GM10248 (cell line): ENCODE measurements at places on chromosomes 6 and 20.

DNA sequence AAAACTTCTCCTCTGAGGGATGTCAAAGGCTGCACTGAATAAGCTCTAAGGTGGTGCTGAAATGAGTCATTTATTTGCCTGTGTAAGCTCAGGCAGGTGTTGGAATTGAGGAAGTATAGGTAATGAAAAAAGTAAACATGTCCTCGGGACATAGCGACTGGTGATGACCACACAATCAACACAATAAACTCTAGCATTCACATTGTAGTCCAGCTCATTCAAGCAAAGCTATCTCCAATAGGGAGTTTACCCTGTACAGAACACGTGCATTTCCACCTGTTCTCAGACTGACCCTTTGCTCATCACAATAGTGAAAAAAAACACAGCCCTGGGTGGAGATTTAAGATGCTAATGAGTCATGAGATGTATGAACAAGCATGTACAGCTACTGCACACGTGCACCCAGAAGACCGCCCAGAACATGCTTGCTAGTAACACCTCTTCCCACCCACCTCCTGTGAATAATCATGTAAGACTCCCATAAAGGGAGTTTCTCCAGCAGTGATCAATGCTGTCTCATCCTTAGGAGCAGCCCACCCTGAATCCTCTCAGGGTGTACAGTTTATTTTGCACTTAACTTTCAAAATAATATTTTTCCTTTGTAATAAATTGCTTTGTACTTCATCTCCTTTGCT lies 33.0 kb upstream of the POU5F1 start:
- DNase-seq = peak; percentile 45

GRCh38 chr6:118679327-118679901 lies 28.0 kb upstream of the CEP85L start:
- DNase-seq = no peak

DNA sequence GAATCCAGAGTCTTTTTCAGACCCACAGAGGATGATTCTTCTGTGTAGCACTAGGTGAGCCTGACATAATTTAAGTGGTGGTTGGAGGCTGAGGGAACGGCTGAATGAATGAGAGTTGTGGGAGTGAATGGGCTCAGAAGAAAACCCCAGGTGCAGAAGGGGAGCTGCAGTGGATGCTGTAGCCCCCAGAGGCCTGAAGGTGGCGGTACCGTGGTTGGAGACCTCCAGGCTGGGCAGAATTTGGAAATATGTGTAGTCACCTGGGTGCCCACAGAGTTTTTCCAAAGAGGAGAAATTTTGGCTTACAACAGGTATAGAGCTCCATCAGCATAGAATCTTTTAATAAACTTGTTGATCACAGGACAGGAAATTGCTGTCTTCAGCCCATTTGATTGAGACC lies 6.5 kb upstream of the RAET1G start:
- DNase-seq = no peak

GRCh38 chr6:107115695-107116327 lies 496 bp upstream of the BEND3 start:
- DNase-seq = peak; percentile 49

DNA sequence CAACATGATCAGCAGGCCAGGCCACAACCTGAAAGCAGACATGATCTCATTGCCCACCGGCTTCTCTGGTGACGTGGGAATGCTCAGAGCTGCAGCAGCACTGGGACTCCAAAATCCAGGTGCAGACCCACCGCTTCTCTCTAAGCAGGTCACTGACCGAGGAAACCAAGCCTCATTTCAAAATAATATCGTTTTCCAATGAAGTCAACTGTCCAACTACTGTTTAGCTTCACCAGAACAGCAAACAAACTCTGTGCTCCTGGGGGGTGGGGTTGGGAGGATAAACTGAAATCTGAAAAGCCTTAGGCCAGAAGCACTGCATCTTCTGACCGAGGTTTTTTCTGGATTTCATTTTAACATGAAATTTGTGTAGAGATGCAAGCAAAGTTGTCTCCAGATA lies at the start of gene GPLD1:
Gene GPLD1, minus strand, starts transcription at position 109 of the 400 bp plus-strand sequence. Its CDS starts 67 bp downstream, at position 42.
- DNase-seq = no peak

DNA sequence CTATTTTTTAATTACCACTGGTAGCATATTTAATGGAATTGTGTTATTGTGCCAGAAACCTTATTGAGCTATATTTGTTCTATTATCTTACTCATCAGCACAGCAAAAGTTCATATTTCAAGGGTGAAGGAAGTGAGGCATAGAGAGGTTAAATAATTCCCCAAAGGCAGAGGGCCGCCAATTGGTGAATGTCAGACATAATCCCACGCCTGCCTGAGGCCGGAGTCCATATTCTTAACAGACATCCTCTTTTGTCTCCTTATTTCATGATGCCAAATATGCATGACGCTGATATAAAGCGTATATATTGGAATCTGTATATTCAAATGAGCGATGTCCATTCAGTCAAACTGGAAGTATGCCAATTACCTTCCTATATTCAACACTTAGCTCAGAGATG lies 505.0 kb upstream of the SLC35B3 start:
- no peak for DNase-seq

- no peak for DNase-seq
Measured at GRCh38 chr20:3547906-3548305, 77.1 kb downstream of the ATRN start.

- DNase-seq = no peak
Measured at GRCh38 chr6:111770263-111771093, 102.8 kb downstream of the FYN start.

DNA sequence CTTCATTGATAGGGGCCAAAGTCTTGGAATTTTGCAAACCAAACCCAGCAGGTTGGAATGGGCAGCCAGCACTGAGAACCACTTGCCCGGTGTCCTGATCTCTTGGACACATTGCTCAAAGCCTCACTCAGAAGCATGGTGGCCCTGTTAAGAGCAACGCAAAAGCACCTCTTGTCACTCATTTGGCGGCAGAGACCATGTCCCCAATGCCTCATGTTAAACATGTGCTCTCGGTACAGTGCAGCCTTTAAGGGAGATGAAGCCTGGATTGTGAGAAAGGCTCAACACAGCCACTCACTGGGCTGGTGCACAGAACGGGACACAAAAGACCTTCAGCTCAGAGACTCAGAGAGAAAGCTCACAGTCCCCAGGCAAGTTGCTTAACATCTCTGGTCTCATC lies 298.4 kb upstream of the PRDM1 start:
- DNase-seq = no peak

- DNase-seq = no peak
Measured at GRCh38 chr6:163837691-163838431, 423.3 kb downstream of the QKI start.

- DNase-seq = no peak
Measured at GRCh38 chr6:148981515-148981914, 234.7 kb downstream of the UST start.

- DNase-seq = no peak
Measured at GRCh38 chr6:45595010-45595851, 217.5 kb upstream of the SUPT3H start.

GRCh38 chr20:22001886-22002285 lies 296.4 kb downstream of the PAX1 start:
- no peak for DNase-seq

DNA sequence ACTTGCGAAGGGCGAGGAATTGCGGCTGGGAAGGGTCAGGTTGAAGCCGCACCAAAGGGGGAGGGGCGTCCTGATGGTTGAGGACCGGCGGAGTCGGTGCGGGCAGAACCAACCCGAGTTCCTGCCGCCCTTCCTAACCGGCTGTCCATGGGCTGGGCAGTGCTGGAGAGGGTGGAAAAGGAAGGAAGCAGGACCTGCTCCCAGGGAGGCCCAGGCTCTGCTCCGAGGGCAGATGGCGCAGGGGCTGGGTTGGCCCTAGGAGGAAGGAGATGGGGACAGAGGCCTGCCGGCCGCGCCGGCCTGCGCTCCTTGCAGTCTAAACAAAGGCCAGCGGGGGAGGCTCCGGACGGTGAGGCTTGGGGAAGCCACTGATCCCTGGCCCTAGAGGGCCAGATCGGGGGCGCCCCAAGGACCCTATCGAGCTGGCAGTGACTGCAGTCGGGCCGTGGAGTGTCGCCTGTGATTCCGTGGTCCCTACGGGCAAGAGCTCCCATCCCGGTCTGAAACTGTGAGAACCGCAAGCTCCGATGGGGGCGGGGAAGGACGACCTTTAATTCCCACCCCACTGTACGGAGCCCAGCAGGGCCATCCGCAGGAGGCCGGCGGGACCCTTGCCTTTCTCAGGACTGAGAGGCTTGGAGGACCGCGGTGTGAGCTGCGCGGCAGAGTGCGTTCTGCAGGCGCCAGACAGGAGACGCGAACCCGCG lies 39.4 kb downstream of the YTHDF1 start:
- DNase-seq = no peak

DNA sequence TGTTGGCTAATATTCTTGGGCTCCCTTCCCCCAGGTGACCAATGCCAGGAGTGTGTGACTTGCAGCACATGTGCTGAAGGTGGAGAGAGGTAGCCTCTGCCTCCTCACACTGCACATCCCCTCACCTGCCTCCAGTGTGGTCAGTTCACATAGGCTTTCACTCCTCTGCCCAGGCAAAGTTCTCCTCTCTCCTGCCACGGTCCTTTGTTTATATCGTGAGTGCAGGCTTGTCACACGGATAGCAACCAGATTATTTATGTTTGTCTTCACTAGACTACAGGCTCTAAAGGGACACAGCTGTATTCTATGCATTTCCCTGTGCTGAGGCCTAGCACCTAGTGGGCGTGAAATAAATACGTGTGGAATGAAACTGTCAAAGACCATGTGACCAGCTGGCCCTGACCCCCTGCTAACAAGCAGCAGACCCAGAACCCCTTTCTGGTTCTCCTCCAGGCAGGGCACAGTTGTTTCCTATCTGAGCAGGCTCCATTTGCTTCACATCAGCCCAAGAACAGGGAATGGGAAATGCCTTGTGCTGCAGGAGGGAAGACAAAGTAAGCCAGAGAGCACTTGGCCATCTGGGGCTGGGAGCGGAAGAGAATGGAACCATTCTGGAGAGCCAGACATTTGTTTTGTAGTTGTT lies 42.3 kb downstream of the UNC5CL start:
- no peak for DNase-seq

GRCh38 chr6:56571605-56572004 lies 71.1 kb downstream of the DST start:
- no peak for DNase-seq

GRCh38 chr20:55333798-55334197 lies 671.5 kb downstream of the CBLN4 start:
- no peak for DNase-seq

GRCh38 chr20:56943946-56944945 lies 315.1 kb downstream of the TFAP2C start:
- DNase-seq = no peak

DNA sequence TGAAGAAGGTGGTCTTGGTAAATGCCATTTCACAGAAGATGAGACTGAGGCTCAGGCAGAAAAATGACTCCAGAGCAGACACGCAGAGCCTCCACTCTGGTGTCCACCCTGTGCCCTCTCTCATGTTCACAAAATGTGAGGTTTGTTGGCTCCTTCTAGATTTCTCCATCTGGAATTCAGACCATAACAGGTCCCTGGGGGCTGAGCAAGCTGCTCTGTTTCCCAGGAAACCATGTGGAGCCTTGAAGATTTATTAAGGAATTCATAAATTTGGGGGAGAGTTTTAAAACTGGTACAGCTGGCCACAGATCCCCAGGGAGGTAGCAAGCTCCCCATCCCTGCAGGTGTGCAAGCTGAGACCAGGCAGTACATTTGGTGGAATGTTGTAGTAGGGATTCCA lies 38.8 kb upstream of the SIRPA start:
- DNase-seq = no peak

DNA sequence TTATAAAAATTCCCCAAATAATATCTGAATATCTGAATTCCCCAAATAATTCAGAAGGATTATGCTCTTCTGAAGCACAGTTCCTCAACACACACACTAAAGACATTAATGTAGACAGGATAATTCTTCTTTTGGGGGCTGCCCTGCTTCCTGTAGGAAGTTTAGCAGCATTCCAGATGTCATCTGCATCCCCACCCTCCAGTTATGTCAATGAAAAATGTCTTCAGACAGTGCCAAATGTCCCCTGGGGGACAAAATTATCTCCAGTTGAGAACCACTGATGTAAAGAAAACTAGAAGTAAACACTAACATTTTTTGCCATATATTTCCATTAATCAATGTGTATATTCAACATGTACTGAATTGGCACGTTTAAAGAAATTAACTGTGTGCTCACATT lies 25.9 kb upstream of the NAA20 start:
- no peak for DNase-seq

GRCh38 chr6:34301408-34301807 lies 52.6 kb upstream of the SMIM29 start:
- DNase-seq = no peak

- DNase-seq = no peak
Measured at GRCh38 chr6:168158213-168158979, 79.4 kb upstream of the FRMD1 start.

GRCh38 chr6:85673198-85674139 lies 30.8 kb upstream of the SYNCRIP start:
- DNase-seq = no peak

DNA sequence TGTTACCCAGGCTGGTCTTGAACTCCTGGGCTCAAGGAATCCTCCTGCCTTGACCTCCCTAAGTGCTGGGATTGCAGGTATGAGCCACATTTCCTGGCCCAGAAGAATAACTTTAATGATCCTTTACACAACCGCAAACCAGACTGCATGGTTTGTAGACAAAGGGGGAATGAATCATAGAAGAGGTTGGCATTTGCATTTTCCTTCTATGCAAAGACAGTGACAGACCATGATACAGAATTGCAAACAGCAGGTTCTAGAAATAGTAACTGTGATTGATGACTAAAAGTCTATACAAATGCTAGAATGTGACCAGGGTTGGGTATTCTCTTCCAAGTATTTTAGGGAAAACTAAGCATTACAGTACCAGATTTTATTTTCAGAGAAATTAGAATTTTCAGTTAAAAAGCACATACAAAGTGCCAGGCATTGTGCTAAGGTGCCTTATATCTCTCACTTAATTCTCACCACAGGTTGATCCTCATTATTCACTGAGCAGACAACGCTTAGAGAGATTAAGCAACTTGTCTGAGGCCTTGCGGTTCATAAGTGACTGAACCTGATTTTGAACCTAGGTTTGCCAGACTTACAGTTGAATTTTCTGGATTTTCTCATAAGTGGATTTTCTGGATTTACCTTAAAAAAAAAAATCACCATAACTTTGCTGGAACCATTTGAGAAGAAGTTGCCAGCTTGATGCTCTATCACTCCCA lies 146.6 kb downstream of the ZFAND3 start:
- no peak for DNase-seq
